NCI-H2081 treated with DMSO at 0.1 percent for 48 hours (cell line): ENCODE measurements at places on chromosomes 6 and 20.

DNA sequence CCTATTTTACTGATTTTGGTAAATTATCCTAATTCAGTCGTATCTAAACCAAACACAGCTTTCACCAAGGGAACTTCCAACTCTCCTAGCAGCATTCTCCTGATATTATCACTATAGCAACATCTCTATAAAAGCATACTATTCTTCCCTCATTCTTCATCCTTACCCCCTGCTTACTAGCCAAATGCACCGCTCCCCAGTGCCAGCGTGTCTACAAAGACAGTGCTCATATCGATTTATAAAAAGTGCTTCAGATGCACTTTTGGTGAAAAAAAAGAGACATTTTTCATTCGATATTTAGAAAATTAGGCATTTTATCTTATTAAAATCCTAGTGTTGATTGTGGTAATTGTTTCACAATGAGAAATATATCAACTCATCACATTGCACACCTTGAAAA lies 74.0 kb downstream of the SYNE1 start:
- DNase-seq: no peak

DNA sequence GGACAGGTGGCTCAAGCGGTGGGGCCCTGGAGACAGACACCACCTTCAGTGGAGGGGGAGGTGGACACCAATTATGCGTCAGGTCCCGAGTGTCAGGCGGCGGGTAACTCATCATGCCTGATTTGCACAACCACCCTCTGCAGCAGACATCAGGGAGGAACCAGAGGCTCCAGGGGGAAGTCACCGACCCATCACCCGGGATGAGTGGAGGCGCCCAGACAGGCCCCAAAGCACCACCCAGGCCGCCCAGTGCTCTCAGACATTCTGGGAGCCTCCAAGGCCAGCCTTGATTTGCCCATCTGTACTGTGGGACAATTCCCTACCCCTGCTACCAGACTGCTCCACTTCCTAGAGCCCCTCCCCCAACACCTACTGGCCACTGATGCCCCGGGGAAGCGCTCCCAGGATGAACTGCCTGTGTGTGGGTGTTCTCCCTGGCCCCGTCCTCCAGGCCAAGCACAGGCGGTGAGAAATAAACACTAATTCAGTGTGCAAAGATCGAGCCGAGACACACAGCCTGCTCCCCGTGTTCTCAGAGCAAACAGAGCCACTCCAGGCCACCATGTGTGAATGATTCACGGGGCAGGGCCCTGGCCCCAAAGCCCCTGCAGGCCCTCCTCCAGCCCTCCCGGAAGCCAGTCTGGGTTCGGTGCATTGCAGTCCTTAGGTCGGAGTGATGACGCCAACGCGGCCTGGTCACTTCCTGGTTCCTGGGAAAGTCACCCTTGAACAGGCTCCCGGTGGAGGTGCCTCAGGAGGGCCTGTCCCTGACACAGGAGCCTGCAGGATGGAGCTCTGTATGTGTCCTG lies 107.2 kb downstream of the ASXL1 start:
- no peak for DNase-seq

GRCh38 chr6:140586426-140587061 lies 1212.1 kb upstream of the CITED2 start:
- no peak for DNase-seq

DNA sequence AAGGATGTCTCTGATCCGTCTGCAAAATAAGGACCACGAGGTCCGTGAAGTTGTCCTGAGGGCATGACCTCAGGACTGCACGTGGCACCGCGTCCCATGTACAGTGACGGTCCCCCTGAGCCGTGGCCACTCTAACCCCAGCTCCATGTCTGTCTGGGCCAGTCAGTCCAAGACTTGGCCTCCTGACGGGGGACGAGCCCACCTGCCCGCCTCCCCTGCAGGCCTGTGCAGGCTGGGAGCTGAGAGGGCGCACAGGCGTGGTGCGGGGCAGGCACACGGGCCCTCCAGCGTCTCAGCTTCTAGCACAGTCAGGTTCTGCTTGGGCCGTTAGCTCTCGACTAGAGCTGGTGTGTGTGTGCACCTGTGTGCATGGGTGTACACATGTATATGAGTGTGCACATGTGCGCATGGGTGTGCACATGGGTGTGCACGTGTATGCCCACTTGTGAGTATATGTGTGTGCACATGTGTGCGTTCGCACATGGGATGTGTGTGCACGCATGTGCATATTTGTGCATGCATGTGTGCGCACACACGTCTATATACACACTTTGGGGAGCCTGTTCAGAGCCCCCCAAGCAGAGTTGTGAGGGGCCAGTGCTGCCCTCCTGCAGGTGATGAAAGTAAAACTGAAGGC lies 307.0 kb downstream of the TAF4 start:
- no peak for DNase-seq

DNA sequence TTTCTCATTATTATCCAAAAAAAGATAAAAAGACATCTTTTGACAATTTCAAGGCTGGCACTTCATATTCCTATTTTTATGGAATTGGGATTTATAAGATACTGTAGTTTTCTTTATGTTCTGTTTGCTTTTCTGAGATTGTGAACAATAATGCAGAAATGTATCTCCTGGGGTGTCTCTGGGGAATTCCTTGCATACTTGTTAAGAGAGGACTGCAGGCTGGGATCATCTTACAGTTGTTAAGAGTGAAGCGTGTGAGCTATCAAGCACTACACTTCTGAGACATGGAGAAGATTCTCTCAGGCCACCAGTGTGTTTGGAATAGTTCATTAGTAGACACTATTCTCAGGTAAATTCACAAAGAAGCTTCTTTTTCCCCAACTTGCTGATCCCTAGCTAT lies 963.3 kb upstream of the GJE1 start:
- DNase-seq: no peak

DNA sequence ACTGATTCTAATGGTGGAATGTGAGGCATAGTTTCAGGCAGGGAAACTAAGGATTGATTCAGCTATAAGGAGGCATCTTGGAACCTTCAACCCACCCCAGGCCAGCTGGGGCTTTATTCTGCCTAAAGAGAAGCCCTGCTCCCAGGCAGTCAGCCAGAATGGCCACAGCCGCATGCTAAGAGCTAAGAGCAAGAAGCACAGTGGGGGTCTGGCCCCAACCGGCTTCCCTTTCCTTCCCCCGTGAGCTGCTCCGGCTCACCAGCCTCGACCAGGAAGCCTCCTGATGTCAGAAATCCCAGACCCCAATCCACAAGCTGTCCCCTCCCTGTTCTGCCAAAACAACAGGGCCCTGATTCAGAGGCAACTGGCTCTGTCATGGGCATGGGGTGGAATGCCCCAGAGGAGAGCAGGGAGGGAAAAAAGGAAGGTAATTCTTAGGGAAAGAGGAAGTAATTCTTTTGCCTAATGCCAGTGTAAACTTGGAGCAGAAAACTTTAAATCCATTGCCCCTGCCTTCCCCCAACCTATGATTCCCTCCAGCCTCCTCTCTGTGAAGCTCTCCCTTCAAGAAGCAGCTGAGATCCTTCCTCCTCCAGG lies 6.9 kb downstream of the GRM4 start:
- no peak for DNase-seq

- no peak for DNase-seq
Measured at GRCh38 chr20:47220161-47220582, 136.3 kb downstream of the ZMYND8 start.

- DNase-seq: no peak
Measured at GRCh38 chr20:52193133-52193532, 1.6 kb upstream of the ZFP64 start.

DNA sequence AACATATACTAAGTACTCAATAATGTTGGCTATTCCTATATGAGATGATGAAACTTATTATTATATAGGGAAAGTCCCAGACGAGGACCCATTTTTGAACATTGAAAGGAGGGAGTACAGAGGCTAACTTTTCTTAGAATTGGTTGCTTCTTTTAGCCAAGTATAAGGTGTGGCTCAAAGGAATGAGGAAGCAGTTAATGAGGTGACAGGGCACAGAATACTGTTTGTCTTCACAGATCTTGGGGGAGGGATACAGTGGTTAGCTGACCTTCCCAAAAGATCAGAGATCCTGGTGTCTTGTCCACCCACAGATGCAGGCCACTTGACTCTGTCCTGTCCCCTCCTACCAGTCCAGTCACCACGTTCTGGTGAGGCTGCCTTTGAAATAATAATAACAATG lies 67.8 kb upstream of the EPB41L1 start:
- no peak for DNase-seq

DNA sequence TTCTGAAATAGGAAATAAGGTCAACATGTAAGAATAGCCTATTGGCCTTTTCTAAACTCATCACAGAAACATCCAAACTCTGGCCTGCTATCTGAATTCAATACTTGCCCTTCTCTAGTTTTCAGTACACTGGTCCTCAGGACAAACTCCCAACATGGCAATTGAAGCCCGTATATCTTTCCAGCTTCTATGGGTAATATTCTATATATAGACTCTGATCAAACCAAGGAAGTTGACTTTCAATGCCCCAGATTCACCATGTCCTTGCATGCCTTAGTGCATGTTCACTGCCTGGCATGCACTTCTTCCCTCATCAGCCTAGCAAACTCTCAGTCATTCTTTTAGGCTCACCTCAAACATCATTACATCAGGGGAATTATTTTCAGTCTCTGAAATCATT lies 73.2 kb downstream of the RSPO3 start:
- no peak for DNase-seq

- DNase-seq: no peak
Measured at GRCh38 chr20:62716198-62716940, 7.7 kb downstream of the NTSR1 start.

DNA sequence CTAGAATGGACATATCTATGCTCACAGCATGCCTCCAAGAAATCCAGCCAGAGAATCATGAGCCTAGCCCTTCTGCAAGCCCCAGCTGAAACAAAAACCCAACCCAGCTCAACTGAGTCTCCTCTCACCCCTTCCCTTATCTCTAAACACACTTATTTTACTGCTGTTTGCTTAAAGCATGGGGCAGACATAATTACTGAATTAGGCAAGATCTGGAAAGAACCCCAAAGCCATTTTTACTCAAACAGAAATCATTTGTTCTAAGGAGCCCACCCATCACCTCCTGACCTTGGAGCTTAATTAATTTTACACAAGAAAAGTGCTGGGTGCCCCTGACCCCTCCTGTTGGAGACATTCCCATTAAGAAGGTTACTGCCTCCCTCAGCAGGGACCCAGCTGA lies 291.6 kb downstream of the MAFB start:
- no peak for DNase-seq

DNA sequence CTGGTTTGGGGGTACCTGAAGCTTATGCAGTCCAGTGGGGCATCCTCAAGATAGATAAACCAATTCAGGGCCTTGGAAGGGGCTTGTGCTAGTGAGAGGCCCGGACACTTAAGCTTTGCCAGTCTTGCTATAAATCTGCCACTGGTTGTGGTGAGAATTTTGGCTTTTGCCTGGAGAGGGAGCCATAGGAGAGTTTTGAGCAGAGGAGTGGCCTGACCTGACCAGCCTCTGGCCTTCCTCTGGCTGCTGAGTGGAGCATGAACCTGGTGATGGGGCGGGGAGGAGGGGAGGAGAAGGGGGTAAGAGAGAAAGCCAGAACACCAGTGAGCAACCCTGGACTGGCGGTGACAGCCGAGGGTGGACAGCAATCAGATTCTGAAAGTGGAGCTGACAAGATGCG lies 7.1 kb downstream of the TMEM74B start:
- DNase-seq: no peak

- no peak for DNase-seq
Measured at GRCh38 chr20:9139106-9139833, 70.4 kb downstream of the PLCB4 start.

DNA sequence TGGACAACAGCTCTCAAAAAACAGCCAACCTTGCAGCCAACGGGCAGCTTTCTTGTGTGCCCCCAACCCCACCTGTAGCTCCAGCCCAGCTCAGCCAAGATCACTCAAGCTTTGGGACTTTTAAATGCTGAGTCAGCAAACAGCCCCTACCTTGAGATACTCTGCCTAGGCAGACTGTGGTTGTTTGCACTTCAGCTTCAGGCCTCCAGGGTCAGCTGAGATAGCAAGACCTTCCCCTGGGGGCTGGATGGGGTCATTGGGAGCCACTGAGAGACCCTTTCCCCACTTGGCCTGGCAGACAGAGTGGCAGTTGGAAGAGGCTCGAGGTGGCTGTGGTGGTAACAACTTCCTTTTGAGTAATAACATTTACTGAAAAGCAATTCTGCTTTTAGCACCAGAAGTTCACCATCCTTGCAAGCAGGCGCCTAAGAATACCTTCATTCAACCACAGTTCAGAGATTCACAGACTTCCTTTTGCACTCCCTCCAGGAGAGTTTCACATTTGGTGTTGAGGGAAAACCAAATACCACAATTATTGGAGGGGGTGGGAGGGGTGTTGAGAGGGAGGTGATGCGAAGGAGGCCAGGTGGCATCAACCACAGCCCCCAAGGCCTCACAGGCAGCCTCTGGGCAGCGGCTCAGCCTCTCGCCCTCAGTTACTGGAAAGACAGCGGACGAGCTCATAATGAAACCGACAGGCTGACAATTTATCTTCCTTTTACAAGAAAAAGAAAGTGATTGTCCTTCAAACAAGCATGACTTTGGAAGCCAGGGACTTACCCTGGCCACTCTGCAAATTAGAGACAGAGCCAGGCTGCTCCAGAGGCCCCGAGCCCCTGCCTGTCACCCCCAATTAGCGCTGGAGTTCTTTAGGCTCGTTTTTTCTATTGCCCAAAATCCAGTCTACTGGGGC lies 148.1 kb downstream of the CEBPB start:
- no peak for DNase-seq

DNA sequence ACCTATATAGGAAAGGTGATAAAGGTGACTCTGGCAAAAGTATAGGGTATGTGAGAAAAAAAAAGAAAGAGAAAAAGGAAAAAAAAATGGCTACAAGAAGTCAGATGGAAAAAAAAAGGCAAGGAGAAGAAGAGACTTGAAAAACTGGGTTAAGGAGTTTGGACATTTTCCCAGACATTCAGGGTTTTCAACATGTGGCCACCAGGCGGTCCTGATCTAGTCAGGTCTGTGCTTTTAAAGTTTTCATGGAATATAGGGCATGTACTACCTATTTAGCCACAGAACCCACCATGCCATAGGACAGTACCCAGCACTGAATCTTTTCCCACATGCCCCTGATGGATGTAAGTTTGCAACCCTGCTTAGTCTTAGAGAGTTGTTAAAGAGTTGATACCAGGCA lies 433.7 kb downstream of the MAFB start:
- no peak for DNase-seq

GRCh38 chr20:5279661-5280060 lies 37.1 kb downstream of the PROKR2 start:
- no peak for DNase-seq

- no peak for DNase-seq
Measured at GRCh38 chr6:93389192-93389591, 30.2 kb downstream of the EPHA7 start.

DNA sequence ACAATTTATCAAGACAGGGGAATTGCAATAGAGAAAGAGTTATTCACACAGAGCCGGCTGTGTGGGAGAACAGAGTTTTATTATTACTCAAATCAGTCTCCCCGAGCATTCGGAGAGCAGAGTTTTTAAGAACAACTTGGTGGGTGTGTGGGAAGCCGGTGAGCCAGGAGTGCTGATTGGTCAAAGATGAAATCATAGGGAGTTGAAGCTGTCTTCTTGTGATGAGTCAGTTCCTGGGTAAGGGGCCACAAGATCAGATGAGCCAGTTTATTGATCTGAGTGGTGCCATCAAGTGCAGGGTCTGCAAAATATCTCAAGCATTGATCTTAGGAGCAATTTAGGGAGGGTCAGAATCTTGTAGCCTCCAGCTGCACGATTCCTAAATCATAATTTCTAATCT lies 50.0 kb upstream of the ECI2 start:
- no peak for DNase-seq
